ENCODE measurements at places on chromosomes 1 and 21. TPM values are rescaled to one million over a fixed set of nuclear protein-coding genes. Genes with fewer than 3 reads are reported as not detected.

CATSPERE gene
- 2.5 TPM for total RNA-seq

GRCh38 chr1:24206083-24206464, 19.0 kb upstream of the IFNLR1 start:
- no peak for DNase-seq

GRCh38 chr1:186165303-186165702, 209.8 kb downstream of the TPR start:
- DNase-seq, result no peak

- DNase-seq, result peak; percentile 69
Observed at GRCh38 chr1:52632732-52633290, at the start of gene SHISAL2A. Gene SHISAL2A (plus strand): TSS chr1:52633168. CDS start chr1:52633494, 326 bp downstream.

BGLAP gene
- 1.8 TPM for total RNA-seq

TSSK3 gene
- total RNA-seq, result 4.3 TPM

DNA sequence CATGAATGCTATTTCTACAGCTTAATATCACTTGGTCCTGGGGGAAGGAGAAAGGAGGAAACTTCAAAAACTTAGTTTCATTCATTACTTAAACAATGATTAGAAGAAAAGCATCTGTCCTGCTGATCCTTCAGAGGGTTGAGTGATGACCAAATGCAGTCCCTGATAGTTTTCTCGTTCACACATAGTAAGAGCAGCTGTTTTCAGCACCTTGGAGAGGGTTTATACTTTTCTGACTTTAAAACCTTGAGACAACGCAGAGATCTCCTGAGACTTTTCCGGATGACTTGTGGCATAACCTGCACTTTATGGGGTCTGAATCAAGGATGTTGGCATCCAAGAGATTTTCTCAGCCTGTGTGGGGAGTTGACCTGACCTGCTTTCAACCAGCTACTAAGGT, 94.0 kb upstream of the KCND3 start:
- no peak for DNase-seq

IGFN1 gene
- total RNA-seq, result 2.8 TPM

ZNF692 gene
- 29.6 TPM for total RNA-seq

GRCh38 chr1:71307451-71307850, 226.6 kb upstream of the ZRANB2 start:
- DNase-seq, result no peak

DNA sequence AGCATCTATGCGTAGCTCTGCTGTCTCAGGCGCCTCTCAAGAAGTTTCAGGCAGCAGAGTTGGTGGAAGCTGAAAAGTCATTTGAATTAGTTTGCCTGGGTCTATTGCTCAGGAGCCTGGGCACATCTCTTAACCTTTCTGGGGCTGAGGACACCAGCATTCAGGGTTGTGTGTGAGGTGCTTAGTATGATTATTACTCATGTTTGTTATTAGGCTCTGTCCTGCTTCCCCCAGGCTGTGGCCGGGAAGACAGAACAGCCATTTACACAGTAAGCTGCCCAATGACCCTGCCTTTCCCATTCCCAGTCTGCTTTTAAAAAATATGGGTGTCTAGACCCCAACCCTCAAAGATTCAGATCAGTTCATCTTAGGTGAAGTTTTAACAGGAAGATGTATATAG, 53.9 kb upstream of the CACNA1E start:
- no peak for DNase-seq

BTF3L4 gene
- 41.5 TPM for total RNA-seq

GRCh38 chr21:44437371-44437695, 18.0 kb upstream of the LRRC3 start:
- peak; percentile 12 for DNase-seq

ICOSLG gene
- 10.2 TPM for total RNA-seq

ZZZ3 gene
- 55.3 TPM for total RNA-seq

- peak; percentile 32 for DNase-seq
Observed at GRCh38 chr1:17933971-17934370, 173.6 kb upstream of the IGSF21 start.

TAS1R1 gene
- not detected for total RNA-seq

GJC2 gene
- total RNA-seq, result 6.0 TPM

GRCh38 chr1:242189591-242189990, 190.7 kb upstream of the MAP1LC3C start:
- DNase-seq, result no peak

TRIM45 gene
- total RNA-seq, result 4.8 TPM

S1PR1 gene
- 51.6 TPM for total RNA-seq

S100B gene
- total RNA-seq, result 6.9 TPM

All from kidney (tissue), 22 donors.